ENCODE measurements at places on chromosomes 12 and 14. TPM values are rescaled to one million over a fixed set of nuclear protein-coding genes. Genes with fewer than 3 reads are reported as not detected.

GRCh38 chr14:97544571-97544970 is 747.4 kb downstream of the VRK1 start:
- no peak for DNase-seq

GRCh38 chr12:2239381-2239871 is 186.6 kb downstream of the CACNA1C start:
- no peak for DNase-seq

GRCh38 chr12:98544751-98545150 is 29.4 kb downstream of the TMPO start:
- DNase-seq, result no peak

GRCh38 chr14:48849741-48850322 is 736.3 kb downstream of the RPS29 start:
- no peak for DNase-seq

GRCh38 chr14:72739446-72740405 is 154.2 kb downstream of the DPF3 start:
- no peak for DNase-seq

DNA sequence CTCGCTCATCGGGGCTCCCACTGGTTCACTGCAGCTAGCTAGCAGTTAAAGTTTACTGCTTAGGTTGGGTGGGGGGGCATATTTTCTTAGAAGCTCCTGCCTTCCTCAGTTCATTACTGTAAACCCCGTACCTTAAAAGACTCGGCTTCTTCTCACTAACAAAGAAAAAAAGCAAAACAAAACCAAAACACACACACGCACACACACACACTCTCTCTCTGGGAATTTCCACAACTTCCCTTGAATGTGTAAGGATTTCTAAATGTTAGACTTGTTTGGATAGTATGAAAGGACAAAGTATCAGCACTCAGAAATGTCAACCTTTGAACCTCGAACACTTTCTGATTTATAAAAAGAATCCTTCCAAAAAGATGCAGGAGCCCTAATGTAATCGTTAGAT is 927 bp downstream of the PTHLH start:
- DNase-seq, result no peak

LMO3 gene
- 0.15 TPM for polyA plus RNA-seq
